Activated CD4-positive, alpha-beta T cell treated with anti-CD3 and anti-CD28 coated beads, Interleukin-2, amount 10 ng/mL, durations not matched to agents 7 days and 5 days (primary cell): ENCODE measurements at places on chromosomes 16 and 17. TPM values are rescaled to one million over a fixed set of nuclear protein-coding genes. Genes with fewer than 3 reads are reported as not detected.

Gene SHMT1
- 51.8 TPM for total RNA-seq

DNA sequence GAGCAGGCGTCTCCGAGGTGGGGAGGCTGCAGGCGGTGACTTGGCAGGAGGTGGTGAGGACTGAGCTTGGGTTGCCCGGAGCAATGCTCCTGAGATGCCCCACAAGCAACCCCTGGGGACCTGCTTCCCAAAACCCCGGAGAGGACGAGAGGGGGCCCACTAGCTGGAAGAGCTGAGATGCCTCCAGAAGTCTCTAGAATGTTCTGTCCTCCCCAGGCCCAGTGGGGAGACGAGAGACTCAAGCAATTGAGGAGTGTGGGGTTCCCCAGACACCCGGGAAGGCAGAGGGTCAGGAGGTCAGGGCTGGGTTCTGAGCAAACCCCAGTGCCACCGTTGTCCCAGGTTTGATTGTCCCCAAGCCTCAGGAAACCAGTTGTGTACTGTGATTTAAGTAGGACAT lies 21.2 kb upstream of the ATP2C2 start:
- no peak for DNase-seq

Gene CCDC200
- not detected for total RNA-seq

DNA sequence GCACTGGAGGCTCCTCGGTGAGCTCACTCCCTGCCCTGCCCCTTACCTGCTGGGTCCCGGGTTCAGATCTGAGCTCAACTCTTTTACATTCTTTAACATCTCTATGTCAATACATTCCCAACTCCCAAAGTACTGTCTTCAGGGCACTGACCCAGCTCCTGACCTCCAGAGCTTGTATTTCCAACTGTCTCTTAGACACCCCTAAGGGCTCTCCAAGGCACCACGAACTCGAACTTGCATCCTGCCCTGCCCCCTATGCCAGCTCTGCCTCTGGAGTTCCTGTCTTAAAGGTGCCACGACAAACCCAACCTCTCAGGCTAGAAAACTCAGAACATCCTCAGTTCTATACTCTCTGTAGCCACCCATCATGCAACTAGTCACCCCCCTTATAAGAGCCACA lies 38.6 kb downstream of the IFT140 start:
- DNase-seq: no peak

DNA sequence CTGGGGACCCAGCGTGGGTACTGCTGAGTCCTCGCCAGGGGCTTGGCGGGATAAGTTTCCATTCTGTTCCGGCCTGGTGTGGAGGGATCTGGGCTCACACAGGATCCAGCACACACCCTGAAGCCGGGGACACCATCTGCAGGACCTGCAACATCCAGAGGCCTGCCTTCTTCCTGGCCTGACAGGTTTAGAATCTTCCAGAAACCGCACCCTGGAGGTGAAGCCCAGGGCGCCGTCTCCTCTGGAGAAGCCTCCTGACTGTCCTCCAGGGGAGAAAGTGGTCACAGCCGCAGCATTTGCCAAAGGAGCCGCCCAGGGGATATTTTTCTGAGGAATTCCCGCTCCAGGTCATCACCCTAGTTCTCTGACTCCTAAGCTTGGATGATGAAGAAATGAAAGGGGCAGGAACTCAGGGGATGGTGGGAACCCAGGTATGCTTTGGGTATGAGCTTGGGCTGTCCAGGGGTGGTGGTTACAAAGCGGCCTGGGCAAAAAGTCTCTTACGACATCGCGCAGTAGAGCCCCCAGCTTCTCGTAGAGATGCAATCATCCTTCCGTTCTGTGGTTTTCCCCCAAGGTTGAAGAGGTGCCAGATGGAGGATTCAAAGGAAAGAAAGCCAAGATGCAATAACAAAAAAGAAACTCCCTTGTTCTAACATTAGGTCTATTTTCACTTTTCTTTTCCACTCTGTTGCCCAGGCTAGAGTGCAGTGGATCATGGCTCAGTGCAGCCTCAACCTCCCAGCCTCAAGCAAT lies 9.1 kb upstream of the CRISPLD2 start:
- peak; percentile 57 for DNase-seq

Gene RRAD
- total RNA-seq: 0.20 TPM

DNA sequence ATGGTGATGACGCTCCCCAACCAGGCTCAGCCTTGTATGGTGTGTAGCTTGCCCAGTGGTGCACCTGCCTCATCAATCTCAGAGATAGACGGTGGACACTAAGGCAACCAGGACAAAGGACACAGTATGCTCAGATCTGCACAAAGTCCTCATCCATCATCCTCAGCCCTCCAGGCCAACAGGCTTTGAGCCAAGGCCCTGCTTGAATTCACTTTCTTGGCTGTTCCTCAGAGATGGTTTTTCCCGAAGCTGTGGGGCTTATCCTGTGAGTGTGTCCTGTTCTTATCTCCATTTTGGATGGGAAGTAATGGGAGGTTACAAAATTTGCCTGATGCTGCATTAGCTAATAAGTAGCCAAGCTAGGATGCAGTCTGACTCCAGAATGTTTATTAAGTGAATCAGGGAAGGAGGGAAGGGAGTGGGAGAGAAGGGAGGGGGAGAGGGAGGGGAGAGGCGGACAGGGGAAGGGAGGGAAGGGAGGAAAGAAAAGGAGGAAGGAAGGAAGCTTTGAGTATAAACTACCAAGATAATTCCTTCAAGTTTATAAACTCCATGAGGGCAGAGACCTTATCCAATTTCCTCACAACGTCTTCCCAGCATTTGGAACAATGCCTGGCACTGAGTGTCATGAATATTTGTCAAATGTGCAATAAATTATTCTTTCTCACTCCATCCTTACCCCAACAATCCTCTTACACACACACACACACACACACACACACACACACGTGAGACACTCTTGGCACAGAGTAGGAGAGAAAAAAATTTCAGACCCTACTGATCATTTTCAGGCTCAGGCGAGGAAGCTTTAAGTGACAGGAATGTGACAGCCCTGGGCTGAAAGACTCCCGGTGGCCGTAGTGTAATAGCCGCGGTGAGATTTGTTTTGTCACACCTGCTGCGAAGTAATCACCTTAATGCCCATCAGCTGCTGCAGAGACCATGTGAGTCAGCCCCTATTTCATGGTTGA lies 84.3 kb downstream of the BMERB1 start:
- no peak for DNase-seq

GRCh38 chr16:81567987-81568748 lies 123.6 kb downstream of the CMIP start:
- DNase-seq: no peak

Gene ITGB3
- 0.98 TPM for total RNA-seq

- no peak for DNase-seq
These were observed 135.4 kb upstream of the SOX9 start for GRCh38 chr17:71985111-71986039.

DNA sequence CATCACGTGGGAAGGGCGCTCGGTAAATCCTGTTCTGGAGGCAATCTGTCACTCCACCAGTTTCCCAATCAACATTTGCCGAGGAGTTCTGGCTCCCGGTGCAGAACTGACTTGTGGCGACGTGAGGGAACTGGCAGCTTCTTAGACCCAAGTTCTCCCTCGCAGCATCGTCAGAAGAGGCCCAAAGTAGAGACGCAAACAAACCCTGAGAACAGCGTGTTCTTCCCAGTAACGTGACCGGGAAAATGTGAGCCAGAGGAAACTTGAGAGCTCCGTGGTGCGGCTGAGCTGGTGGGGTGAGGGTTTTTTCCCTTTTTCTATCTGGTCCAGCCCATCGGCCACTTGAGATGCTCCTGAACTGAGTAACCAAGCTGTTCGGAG lies 158.9 kb upstream of the CACNG5 start:
- DNase-seq: no peak

Gene RNF40
- 101 TPM for total RNA-seq

DNA sequence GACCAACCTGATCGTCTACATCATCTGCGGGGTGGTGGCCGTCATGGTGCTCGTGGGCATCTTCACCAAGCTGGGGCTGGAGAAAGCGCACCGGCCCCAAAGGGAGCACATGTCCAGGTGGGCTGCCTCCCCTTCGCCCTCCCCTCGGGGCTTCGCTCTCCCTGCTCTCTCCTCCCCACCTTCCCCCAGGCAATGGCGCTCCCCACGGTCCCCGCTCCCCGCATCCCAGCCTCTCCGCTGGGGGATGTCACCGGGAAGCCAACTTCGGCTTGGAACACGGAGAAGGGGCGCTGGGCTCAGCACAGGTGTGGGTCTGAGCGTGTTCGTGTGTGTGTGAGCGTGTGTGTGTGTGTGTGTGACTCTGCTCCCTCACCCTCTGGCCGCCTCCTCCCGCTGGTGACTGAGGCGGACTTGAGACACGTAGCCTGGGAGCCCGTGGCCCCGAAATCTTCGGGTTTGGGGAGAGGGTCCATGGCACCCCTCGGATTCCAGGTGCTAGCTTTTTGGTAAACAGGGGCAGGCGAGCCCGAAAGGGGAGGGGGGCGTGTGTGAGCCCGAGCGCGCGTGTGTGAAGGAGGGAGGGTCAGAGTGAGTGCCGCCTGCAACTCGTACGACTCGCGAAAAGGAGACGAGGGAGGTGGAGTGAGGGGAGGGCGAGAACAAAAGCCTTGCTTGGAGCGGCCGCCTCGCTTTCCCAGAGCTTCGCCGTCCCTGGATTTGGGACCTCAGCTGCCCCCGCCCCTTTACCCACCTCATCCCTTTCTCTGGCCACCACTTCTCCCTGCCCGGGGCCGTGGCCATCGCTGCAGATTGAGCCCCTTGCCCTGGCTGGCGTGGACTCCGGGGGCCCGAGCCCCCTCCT lies 1.3 kb downstream of the SHISA9 start:
- no peak for DNase-seq

DNA sequence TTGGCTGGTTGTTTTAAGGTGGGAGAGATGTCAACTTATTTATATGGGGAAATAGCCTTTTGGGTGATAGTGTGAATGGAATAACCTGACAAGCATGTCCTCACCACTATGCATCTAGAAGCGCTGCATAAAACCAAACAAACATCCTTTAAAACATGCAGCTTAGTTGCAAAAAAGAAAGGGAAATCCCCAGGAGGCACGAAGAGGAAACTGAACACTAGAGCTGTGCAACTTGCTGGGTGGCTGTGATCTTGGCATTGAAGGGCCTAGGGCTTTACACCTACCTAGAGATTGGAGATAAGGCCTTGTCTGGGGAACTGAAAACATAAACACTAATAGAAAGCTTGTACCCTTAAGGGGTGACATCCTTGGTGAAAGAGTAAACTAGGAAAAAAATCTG lies 7.3 kb downstream of the C16orf54 start:
- peak; percentile 76 for DNase-seq

DNA sequence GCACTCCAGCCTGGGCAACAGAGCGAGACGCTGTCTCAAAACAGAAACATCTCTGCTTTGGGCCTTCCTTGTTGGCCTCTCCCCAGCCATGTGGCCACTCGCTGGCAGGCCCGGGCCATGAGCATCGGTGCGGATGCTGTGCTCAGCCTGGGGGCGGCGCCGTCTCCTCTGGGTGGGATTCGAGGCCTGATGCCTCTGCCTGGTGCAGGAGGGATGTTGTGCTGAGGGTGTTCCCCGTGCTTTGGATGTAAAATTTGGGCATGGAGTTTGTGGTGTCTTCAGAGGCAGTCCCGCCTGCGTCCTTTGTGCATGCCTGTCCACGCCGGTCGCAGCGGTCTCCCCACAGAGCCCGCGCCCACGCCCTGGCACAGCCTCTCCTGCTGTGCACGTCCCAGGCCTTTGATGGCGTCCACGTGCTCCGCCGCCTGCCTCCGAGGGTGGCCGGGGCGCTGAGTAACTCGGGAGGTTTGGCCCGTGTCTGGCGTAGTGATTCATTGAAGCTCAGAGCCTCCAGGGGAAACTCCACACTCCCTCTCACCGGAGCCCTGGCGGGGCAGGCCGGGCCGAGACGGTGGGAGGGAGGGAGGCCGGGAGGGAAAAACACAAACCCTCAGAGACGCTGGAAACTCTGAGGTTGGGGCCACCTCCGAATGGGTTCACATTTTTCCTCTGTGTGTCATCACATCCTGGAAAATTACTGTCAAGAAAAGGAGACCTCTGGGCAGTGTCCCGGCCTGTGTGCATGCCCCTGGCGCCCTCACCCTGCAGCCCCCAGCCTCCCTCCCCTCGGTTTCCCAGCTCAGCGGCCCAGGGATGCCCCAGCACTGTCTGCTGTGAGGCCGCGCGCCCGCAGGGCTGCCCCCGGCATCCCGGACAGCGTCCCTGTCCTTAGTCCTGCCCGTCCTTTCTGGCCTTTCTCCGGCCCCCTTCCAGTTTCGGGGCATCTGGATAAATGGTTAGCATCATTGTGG lies 19.0 kb downstream of the CENPX start:
- DNase-seq: no peak

- no peak for DNase-seq
These were observed 21.8 kb downstream of the ANKRD40 start for GRCh38 chr17:50685691-50686493.

- DNase-seq: no peak
These were observed 13.1 kb downstream of the MYH11 start for GRCh38 chr16:15843635-15844279.

DNA sequence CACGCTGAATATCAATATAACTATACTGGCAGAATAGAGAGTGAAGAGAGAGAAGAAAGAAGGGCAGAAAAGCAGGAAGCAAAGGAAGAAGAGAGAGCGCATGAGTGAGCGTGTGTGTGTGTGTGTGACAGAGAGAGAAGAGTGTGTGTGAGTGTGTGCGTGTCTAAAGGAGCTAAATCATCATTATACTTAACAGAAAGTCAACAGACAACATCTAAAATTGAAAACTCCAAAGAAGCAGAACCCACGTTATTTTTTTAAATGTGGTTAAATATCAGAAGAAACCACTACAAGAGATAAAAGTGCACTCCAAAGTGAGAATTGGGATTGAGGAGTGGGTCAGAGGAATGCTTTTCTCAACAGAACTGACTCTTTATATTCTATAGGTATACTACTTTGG lies 77.2 kb downstream of the BRIP1 start:
- peak; percentile 16 for DNase-seq

DNA sequence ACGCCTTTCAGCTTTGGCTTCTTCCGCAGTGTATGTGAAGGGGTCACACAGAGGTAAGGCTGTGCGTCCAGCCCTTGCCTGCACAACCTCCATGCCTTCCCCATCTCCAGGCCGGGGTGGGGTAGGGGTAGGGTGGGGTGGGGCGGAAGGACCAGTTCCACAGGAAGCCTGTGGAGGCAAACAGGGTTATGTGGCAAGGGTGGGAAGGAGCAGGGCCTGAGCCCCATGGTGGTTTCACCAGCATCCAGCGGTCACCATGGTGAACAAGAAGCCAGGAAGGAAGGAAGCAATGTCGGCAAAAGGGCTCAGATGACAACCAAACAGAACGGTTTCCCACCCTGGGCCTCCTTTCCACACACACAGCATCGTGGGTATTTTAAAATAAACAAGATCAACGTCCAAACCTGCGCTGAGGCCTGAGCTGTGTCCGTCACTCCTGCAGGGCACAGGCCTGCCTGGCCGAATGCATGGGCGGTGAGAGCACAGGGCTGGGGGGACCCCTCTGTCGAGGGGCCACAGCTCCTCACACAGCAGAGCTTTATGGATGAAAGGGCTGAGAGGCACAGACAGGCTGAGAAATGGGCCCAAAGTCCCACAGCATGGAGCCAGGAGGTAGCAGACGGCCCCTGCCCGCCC lies 80.5 kb downstream of the ZNF778 start:
- DNase-seq: no peak

GRCh38 chr16:30974348-30974747 lies 10.7 kb upstream of the HSD3B7 start:
- DNase-seq: no peak
